ENCODE measurements at places on chromosomes 16 and 17.

- DNase-seq: no peak
These were observed 61.8 kb downstream of the XYLT1 start for GRCh38 chr16:17408955-17409441.

DNA sequence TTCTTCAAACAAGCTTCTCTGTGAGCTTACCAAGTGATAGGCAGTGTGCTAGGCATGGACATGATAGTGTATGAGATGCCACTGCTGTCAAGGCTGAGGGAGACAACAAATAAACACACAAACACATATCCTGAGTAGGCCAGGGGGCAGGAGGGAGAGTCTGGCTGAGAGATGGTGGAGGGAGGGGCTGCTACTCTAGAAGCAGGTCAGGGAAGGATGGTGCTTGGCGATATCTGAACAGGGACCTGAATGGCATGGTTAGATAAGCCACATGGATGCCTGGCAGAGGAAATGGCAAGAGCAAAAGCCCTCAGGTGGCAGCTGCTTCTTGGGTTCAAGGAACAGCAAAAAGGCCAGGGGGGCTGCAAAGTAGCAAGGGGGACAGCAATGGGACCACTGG lies 8.6 kb upstream of the CHST6 start:
- DNase-seq: no peak

DNA sequence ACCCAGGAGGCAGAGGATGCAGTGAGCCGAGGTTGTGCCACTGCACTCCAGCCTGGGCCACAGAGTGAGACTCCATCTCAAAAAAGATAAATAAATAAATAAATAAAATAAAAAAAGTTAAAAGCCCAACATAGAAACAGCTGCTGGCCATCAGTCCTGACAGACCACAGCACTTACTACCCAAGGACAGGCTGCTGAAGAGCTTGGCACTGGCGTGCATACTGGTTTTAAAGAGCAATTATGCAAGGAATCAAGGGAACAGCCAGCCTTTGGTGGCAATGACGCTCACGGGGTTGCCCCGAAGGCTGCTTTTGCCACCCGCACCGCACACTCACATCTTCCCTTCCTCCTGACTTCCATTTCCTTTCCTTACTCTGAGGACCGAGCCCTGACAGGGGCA lies 4.2 kb downstream of the PLD6 start:
- DNase-seq: no peak

GRCh38 chr16:48220891-48221290 lies 23.2 kb upstream of the LONP2 start:
- DNase-seq: no peak

- DNase-seq: no peak
These were observed 237.0 kb downstream of the ZNF423 start for GRCh38 chr16:49618955-49619354.

GRCh38 chr16:82628088-82628423 lies 1.3 kb downstream of the CDH13 start:
- no peak for DNase-seq

- DNase-seq: no peak
These were observed 432.2 kb downstream of the MAF start for GRCh38 chr16:79168321-79168720.

DNA sequence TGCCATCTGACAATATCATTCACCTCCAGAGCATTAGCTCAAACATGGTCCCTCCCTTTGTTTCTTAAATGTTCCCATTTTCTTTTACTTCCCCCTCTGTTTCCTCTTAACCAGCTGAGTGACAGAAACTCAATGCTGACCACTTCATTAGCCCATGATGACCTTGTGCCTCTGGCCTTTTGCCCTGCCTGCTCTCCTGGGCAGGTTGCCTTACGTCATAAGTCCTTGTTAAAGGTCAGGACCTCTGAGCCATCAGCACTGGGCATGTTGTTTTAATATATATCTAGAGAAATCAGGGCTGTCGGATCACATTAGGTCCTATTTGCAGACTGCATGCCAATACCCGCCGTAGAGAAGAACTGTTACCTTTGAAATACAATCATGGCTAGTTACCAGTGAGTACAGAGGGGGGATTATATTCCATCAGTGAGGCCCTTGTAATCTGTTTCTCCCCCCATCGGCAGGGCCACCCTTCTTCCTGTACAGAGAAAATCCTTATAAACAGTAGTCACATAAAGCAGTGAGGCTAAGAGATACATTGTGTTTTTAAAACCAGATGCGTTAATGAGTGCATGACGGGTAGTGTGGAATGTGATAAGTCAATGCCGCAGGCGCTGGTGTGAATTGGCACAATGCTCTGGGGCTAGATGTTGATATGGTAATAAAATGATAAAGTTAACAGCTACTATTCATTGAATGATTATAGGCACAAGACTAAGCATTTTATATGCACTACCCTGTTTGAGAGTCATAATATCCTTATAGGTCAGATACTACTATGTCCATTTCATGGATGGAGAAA lies 94.3 kb upstream of the ZFHX3 start:
- DNase-seq: no peak

DNA sequence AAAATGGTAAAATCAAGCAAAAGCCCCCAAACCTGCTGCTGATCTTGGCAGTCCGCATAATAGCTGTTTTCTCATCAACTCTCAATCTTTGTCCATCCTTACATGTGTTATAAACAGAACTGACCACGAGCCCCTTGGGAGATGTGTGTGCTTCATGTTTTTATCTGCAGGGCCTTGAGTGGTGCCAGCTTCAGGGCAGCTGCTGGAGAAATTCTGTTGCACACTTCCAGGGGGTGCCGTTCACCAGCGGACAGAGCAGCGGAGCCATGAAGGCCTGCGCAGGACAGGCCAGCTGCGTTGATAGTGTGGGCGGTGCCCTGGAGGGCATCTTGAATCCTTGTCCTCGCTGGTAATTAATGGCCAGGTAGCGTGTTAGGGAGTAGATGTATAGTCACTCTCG lies 20.1 kb downstream of the MPRIP start:
- DNase-seq: no peak

GRCh38 chr17:73493956-73494926 lies 150.0 kb downstream of the SDK2 start:
- DNase-seq: no peak

GRCh38 chr17:80798595-80799537 lies 192.8 kb upstream of the CHMP6 start:
- no peak for DNase-seq

- DNase-seq: no peak
These were observed 16.7 kb downstream of the EPOP start for GRCh38 chr17:38657824-38658740.
